ENCODE measurements at places on chromosomes 11 and 22.
A peak's percentile ranks its signal among the peaks of the same experiment; 100 is the strongest.

GRCh38 chr22:19619144-19620009 is 94.9 kb upstream of the SEPTIN5 start:
- DNase-seq: peak; percentile 69

- DNase-seq: no peak
Observed at GRCh38 chr11:87359401-87359800, 321.7 kb downstream of the TMEM135 start.

DNA sequence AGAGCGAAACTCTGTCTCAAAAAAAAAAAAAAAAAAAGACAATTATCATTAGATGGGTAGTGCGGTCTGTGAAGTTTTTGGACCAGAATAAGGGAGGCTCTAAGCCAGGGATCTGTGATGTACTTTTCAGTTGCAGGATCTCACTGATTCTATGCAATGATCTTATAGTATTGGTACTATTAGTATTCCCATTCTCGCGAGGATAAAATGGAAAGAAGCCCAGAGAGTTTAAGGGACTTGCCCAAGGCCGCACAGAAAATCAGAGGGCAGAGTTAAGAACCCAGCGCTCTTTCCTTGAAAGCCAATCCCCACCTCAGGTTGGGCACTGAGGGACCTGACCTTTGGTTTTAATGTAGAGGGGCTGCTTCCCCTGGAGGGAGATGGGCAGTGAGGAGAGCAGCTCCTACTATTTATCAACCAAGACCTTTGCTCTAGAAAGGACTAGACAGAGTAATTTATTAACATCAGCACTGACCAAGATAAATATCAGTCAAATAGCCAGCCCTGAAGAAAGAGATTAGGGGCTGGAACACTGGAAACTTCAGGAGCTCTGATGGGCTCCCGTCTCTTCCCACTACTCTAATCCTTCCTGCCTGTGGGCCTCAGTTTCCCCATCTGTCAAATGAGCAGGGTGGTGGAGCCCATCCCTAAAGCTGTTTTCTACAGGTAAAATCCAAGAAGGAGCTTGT is 6.0 kb downstream of the NIPSNAP1 start:
- DNase-seq: no peak

- peak; percentile 75 for DNase-seq
Observed at GRCh38 chr22:36331306-36331911, 56.4 kb downstream of the MYH9 start.

DNA sequence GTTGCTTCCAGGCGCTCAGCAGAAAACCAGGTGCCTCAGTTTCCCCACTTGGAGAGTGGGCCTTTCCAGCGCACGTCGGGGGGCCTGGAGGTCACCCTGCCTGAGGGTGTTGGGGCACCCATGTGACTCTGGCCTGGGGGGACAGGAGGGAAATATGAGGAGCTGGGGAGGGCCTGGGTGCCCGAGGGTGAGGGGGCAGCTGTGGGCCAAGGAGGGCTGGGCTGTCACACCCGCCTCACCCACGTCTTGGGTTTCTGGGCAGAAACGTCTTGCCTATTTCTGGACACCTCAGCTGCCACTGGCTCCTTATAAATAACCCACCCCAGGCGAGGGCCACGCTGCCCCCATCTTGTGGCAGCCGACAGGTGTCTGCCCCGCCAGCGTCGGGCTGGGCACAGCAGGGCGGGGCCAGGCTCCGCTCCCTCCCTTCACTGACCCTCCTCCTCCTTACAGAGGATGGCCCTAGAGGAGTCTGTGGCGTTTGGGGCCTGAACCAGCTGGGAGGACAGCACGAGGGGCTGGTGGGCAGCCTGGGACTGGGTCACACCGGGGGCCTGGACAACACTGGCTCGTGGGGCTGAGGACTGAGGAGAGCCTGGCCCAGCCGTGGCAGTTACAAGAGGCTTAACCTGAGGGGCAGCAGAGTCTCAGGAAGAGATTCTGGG is 1.5 kb downstream of the TNNT3 start:
- DNase-seq: no peak

Data from germinal center (tissue), 1 donor.